ENCODE measurements at places on chromosomes 6 and 20. TPM values are rescaled to one million over a fixed set of nuclear protein-coding genes. Genes with fewer than 3 reads are reported as not detected.

SLC9A8 gene
- 4.4 TPM for total RNA-seq

RTN4IP1 gene
- 6.9 TPM for total RNA-seq

C6orf58 gene
- total RNA-seq, result 0.25 TPM

PLCG1 gene
- total RNA-seq, result 82.1 TPM

SSTR4 gene
- total RNA-seq, result not detected

TBXT gene
- not detected for total RNA-seq

GABRR2 gene
- total RNA-seq, result 0.25 TPM

MCCD1 gene
- total RNA-seq, result not detected

SLC13A3 gene
- 7.9 TPM for total RNA-seq

IPCEF1 gene
- 10.1 TPM for total RNA-seq

ZNF165 gene
- total RNA-seq, result 0.49 TPM

MICB gene
- total RNA-seq, result 0.25 TPM

RPS6KA2 gene
- total RNA-seq, result 30.2 TPM

SLC35D3 gene
- total RNA-seq, result 0.25 TPM

ARG1 gene
- 1.2 TPM for total RNA-seq

CAGE1 gene
- total RNA-seq, result not detected

OR2B2 gene
- total RNA-seq, result not detected

CST1 gene
- total RNA-seq, result not detected

CDSN gene
- total RNA-seq, result not detected

GNAS-AS1 gene
- total RNA-seq, result 0.49 TPM

OPN5 gene
- not detected for total RNA-seq

NEURL2 gene
- total RNA-seq, result 3.2 TPM

All from temporal lobe (tissue), 4 donors.